ENCODE measurements at places on chromosomes 3 and 15.

DNA sequence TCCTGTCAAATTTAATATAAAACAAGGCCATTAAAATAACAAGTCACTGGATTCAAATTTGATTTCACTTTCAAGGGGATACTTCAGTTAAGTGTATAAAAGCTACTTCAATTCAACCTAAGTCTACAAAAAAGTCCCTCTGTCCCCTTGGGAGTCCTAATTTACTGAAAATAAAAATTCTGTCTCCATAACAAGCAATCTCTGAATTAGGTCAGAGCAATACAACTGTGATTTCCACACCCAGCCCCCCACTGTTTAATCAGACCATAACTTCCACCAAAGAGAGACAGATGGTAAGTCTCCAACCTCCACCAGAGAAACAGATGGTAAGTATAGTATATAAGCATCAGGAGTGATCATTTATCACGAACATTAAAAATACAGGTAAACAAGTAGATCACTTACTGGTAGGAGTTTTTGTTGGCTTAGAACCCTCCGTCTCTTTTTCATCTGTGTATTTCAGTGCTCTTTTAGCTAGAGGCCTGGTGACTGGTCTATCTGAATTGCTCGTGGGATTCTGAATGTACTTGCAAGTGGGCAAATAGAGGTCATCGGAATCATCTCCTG lies 12.1 kb downstream of the SGO1 start:
- DNase-seq, result no peak

- no peak for DNase-seq
Measured at GRCh38 chr3:100561459-100562158, 47.8 kb upstream of the ADGRG7 start.

GRCh38 chr15:88249220-88249619 lies 7.3 kb downstream of the NTRK3 start:
- no peak for DNase-seq

- DNase-seq, result no peak
Measured at GRCh38 chr15:43215961-43216360, 4.9 kb downstream of the EPB42 start.

GRCh38 chr3:195932418-195933043 lies 24.2 kb upstream of the TNK2 start:
- no peak for DNase-seq

DNA sequence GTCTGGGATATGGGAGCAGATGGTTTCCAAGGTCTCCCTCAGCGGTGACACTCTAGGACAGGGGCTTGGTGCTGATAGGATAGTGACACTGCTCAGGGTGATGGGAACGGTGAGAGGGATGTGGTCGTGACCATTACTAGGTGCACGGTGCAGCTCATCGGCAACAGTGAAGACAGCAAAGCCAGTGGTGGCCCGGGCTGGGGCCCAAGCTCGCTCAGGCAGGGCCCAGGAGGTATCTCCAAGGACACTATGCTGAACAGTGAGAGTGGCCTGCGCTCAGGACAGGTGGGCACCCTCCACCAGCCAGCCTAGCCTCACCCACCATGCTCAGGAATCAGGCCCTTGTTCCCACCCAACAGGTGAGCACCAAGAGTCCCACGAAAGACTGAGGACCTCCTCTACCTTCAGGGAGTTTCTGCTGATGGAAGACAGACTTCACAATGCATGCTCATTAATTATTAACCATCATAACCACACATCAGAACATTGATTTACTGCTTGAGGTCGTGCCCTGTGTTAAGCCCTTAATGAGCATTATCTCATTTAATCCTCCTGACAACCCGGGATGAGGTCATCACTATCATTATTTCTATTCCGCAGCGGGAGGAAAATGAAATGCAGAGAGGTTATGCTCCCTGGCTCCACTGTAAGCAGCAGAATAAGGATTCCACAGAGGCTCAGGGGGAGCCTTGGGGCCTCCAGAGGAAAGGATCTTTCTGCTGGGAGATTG lies 269.4 kb downstream of the UACA start:
- DNase-seq, result no peak

GRCh38 chr3:25556447-25556846 lies 108.3 kb downstream of the TOP2B start:
- DNase-seq, result no peak

DNA sequence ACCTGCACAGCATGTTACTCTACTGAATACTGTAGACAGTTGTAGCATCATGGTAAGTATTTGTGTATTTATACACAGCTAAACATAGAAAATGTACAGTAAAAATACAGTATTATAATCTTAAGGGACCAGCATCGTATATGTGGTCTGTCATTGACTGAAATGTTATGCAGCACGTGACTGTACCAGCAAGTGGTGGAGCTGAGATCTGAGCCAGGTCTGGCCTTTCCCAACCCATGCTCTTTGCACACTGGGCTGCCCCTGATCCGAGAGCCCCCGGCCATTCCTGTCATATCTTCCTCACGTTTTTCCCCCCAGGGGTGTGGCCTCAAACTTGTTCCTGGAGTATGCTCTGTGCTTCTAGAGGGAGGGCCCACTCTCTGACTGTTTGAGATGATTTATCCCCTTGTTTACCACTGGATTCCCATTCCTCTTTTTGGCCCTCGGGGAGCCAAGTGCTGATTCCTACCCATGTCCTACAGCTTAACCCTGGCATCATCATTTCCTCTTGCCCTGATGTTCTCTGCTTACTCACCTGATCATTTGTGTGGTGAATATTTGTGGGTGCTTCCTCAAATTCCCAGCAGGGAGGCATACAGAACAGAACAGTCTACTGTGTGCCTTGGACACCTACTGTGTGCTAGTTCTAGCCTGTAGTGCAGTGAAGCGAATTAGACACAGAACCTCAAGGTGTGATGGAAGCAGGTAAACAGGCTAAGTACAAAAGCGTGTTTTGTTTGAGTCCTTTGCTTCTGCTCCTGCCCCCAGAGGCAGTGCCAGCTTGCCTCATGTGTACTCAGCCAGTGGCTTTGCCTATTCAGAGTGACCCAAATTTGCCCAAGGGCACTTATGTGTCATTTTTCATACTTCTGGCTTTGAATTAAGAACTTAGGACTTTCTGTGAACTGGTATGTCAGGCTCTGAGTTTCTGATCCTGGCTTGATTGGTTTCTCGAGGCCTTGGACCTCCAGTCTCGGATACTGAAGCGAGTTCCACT lies 21.0 kb downstream of the CSRNP1 start:
- DNase-seq, result no peak

DNA sequence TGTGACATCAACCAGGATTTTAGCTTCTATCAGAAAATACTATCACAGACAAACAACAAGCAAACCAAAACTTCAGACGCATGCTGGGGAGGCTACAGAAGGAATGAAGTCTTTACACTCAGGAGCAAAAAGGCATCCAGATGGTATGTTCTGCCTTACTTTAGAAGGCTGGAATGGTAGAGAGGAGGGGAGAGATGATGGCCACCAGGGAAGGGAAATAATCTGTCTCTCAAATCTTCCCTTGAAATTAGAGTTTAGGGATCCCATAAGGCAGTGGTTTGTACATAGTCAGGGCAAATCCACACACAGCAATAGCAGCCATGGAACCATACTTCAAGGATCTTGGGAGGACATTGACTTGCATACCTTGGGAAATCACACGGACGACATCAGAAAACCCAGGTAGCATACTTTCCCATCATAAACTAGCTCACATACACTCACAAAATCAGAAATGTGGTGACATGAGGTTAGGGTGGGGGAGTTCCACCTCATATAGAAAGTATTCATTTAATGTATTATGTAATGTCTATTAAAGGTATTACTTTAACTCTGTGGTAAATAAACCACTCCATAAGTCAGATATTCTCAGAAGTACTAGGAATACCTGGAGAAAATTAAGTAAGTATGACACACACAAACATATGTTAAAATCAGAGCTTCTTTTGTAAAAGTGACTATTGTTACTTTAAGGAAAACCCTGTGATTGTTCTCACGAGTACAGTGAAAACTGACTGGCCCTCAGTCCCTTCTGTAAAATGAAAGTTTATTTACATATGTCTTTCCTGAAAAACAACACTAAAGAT lies 9.4 kb downstream of the BTLA start:
- no peak for DNase-seq

DNA sequence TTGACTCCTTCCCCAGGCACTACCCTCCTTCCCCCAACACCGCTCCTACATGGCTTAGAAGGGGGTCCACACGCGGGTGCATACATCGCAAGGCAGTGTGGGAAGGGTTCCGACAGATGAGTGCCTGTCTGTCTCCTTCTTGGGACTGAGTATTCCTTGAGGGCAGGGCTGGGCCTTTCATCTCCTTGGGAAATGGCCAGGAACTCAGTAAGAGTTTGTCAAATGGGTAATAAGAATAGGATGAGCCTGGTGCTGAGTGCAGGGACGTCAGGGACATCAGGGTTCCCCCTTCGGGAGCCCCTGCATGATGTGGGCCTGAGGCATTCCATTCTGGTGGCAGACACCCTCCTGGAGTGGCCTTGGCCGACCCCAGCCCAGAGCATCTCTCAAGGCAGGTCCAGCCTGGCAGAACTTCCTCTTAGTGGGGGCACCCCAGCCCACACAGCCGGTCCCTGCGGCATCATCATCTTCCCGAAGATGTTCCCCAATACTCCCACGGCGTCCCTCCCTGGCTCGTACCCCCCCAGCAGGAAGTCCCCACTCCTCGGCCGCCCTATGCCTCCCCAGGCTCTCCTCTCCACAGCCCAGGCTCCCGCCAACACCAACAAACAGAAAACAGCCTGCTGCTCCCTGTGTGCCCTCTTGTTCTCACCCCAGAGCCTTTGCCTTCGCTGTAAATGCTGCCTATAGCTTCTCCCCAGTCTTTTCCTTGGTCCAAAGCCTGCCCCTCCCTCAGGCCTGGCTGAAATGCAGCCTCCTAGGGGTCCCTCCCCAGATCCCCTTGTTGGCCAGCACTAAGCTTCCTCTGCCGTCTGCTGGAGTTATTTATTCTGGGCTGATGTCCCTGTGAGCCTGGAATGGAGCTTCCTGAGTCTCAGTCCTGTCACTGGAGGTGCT lies 67.5 kb upstream of the LCTL start:
- DNase-seq, result no peak

DNA sequence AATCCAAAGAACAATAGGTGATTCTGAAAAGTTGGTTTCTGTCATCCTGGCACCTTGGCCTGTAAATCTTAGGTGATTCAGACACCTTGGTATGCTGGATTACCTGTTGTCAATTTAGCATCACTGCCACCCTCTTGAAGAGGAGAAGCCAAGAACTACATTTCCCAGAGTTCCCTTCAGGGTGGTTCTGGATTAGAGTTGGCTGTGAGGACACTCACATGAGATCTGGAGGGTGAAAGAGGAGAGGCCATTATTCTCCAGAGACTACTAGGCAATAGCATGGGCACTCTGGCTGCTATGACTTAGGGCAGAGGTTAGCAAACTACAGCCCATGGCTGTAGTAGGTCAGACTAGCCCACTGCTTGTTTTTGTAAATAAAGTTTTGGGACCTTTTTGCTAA lies 41.7 kb upstream of the CORO2B start:
- no peak for DNase-seq

- no peak for DNase-seq
Measured at GRCh38 chr3:152304160-152304559, 35.4 kb downstream of the MBNL1 start.

DNA sequence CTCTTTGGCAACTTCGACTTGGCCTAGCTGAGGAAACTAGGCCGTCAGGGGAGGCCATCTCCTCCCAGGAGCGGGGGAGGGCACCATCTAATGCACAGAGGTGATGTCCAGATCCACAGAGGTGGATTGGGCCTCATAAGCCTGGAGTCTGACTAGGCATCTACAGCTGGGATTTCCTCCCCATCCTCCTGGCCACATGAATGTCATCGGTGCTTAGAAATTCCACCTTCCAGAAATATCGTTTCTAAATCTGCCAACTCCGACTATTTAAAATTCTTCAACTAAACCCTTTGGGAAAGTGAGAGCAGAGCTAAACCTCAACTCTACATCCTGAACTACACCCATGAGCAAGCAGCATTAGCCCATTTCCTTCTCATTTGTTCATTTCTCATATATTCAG lies 118.7 kb downstream of the WNT5A start:
- no peak for DNase-seq

- no peak for DNase-seq
Measured at GRCh38 chr3:16288664-16289063, 23.7 kb downstream of the OXNAD1 start.

DNA sequence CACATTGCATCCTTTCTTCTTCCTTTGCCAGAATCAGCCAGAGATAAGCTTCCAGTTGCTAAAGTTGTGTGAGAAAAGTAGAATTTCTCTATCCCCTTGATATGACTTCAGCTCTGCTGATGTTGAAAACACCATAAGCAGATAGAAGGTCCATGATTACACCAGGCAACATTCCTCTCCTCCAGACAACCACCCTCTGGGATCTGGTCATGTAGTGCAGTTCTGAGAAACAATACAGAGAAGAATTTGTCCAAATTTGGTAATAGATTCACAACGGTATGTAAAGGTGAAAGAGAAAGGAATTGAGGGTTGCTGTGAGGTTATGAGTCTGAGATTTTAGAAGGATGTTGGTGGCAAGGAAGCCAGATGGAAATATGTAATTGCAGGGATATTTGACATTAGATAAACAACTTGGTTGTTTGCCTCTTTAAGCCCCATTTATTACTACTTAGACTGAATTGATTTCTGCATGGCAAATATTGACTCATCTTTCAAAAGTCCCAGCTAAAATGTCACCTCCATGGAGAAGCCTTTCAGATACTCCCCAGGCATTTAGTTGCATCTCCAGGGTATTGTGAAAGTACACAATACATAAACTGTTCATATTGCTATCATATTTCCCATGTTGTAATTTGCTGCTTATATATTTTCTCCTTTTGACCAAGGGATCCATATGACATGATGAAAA lies 134.9 kb downstream of the GAP43 start:
- DNase-seq, result no peak

Measured in NCI-H460 (cell line).